ENCODE measurements at places on chromosomes 2 and 18.

DNA sequence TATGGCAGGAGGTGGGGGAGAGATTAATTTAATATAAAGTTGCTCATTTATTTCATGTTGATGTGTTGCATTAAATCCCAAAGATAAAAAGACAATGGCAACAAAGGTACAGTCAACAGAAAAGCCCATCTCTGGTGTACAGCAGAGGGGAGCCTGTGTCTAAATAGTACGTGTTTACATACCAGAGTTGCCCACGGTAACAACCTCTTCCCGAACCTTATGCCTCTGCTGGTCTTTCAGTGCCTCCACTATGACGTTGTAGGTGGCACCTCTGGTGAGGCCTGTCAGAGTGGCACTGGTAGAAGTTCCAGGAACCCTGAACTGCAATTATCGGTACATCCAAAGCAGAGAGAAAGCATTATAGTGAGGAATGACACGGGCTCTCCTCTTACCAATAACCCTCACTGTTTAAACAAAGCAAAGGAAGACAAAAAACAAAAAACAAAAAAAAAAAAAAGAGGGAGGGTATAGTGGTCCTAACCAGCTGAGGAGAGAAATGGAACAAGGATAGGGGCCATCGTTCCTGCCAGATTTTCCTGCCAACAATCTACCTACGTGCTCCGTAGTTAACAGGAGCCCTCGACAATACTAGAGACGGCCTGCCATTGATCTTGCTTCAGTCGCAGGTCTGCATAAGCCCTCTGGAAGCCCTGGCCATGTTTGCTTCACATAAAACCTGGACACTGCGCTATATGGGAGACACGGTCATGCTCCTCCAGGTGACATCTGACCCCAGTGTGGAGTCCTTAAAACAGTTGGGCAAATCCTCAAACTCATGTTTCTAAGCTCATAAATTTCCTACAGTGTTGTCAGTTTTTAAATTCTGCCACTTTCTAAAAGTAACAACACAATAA lies 58.5 kb downstream of the ATIC start:
- no peak for DNase-seq

DNA sequence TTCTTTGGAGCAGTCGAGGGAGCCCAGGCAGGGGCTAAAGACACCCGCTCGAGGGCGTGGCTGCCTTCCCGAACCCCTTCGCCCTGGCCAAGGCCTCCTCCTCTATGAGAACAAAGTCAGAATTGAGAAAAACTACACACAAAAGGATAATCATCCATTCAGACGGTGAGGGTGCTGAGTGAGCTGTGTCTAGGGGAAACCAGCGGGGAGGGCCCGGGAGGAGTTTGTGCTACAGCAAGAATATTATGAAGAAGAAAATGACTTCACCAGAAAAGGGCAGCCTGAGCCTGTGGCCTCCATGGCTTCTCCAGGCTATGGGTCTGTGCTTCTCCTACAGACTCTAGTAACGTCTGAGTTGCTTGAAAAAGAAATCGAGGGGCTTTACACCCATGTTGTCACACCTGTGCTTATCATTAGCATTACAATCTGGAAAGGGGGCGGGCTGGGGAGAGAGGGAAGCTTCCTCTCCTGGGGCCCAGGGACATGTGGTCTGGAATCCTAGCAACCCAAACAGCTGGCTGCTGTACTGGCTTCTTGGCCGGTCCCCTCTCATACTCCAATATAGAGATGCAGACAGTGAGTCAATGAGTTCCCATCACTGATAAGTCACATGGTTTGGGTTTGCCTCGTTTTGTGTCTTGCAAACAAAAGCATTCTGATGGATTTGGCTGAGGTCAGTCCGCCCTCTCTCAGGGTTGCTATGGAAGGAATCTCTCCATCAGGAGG lies 52.0 kb upstream of the ARL4C start:
- DNase-seq = no peak

GRCh38 chr2:206693399-206694137 lies 24.6 kb downstream of the DYTN start:
- DNase-seq = no peak

DNA sequence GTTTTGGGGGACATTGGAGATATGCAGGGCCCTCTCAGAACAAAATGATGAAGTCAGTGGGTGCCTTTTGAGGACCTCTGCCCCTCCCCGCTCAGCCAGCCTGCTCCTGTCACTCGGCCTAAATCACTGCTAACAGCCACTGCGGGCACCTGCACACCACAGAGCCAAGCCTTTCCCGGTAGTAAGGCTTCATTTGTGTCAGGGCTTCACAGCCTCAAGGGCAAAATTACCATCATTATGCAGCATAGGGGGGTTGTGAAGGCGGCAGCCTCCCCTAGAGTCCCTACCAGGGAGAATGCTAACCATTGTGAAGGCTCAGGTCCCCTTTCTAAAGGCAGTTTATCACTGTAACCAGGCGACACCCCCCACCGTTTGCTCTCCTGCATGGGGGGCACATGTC lies 519.8 kb upstream of the MYT1L start:
- DNase-seq = no peak

GRCh38 chr18:12236934-12237832 lies 17.0 kb upstream of the CIDEA start:
- peak; percentile 68 for DNase-seq

- no peak for DNase-seq
Observed at GRCh38 chr18:24600076-24600654, 139.7 kb downstream of the HRH4 start.

DNA sequence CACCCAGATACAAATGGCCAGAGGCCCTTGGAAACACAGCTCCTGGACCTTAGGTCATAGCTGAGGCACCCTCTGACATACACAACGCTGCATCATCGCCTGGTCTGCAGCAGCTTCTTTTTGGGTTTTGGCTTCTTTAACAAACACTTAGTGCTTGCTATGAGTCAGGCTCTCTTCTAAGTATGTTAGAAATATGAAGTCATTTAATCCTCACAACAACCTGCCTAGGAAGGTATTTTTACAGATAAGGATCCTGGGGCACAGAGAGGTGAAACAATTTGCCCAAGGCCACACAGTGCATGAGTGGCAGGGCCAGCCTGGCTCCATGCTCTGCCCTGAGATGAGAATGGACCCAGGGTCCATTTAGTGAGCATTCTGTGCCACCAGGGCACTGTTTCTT lies 96.6 kb downstream of the TMEM17 start:
- DNase-seq = no peak

GRCh38 chr18:49846361-49846662 lies 33.0 kb upstream of the ACAA2 start:
- no peak for DNase-seq

DNA sequence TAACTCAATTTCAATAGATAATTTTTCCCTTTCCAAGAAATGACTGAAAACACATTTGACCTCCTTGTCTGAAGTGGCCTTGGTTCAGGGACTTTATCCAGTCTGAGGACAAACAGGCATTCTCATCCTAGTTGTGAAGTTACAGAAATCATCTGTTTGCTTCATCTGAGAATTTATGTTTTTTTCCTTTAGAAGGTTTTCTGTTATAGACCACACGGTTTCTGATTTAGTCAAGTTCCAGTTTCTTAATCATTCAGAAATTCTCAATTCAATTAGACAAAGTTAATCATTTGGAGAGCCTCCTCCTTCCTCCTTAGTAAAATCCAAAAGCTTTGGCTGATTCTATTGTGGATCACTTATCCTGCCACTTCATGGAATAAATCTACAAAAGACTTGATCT lies 60.9 kb downstream of the ICOS start:
- no peak for DNase-seq

DNA sequence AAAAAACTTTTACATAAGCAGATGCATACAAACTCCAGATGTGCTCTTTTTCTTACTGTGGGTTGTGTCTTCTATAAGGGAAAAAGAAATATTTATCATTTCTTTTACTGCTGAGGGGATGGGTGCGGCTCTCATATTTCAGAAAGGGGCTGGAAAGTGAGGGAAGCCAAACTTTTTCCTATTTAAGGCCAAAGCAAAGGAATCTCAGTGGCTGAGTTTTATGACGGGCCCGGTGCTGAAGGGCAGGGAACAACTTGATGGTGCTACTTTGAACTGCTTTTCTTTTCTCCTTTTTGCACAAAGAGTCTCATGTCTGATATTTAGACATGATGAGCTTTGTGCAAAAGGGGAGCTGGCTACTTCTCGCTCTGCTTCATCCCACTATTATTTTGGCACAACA lies at the start of gene COL3A1:
COL3A1 (plus strand) TSS at position 210 of the 400 bp plus-strand sequence; CDS start at position 327, 117 bp downstream.
- no peak for DNase-seq

DNA sequence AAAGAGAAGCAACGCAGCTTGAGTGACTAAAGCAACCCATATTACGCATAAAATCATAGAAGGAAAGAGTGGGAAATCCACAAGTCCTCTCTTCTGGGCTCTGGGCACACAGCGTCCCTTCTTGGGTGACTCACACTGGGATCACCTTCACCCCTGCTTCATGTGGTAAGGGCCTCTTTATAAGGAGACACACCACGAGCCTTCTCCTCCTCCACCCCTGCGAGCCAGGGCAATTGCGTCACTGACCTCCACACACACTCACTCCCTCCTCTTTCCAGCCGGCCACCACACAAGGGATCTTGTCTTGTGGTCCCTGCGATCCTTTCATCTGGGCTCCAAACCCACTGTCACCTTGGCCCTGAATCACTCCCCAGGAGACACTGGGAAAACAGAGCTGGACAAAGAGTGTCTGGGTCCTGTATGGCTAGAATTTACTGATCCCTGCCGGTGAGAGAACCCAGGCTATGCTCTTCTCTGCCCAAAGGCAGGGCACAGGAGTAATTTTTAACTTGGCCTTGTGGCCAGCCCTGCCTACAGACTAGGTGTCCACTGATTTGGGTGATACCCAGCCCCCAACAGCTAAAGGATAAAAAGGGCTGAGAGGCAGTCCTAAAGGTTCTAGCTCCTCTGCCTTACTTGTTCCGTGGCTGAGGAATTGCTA lies 35.3 kb downstream of the NHEJ1 start:
- DNase-seq = peak; percentile 4

DNA sequence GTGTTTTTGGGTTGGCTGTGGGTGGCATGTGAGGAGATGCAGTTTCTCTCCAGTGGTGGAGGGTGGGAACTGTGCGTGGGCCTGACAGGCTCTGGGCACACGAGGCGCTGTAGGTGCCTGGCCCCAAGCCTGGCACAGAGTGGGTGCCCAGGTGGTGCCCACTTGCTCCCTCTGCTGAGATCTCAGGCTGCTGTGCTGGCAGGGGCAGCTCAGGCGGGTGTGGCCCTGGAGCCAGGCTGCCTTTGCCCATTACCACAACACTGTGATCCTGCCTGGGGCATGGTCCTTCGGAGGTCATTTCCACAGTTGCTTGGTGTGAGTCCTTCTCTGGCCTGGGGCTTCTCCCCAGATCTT lies 20.4 kb downstream of the TSHZ1 start:
- no peak for DNase-seq

GRCh38 chr2:85887566-85888019 lies 1.2 kb downstream of the ST3GAL5 start:
- DNase-seq = peak; percentile 51

GRCh38 chr18:76514573-76514972 lies 19.5 kb upstream of the ZNF516 start:
- DNase-seq = no peak

GRCh38 chr2:229220254-229220653 lies 50.8 kb downstream of the PID1 start:
- no peak for DNase-seq

DNA sequence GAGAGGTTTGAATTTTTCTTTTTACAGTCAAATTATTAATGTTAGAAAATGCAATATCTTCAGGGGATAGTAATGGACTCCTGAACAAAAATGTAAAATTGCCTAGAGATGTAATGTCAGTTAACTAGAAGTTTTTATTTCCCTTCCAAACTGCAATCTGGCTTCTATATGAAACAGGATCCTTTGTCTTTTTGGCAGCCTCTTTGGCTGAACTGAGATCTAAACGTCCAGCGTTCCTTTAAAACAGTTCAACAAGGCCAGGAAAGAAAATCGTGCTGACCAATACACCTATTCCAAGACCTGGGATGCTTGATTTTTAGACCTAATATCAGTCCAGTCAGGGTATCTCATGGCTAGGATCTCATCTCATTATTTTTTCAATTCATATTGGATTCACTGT lies 245.5 kb downstream of the FIGN start:
- DNase-seq = no peak

DNA sequence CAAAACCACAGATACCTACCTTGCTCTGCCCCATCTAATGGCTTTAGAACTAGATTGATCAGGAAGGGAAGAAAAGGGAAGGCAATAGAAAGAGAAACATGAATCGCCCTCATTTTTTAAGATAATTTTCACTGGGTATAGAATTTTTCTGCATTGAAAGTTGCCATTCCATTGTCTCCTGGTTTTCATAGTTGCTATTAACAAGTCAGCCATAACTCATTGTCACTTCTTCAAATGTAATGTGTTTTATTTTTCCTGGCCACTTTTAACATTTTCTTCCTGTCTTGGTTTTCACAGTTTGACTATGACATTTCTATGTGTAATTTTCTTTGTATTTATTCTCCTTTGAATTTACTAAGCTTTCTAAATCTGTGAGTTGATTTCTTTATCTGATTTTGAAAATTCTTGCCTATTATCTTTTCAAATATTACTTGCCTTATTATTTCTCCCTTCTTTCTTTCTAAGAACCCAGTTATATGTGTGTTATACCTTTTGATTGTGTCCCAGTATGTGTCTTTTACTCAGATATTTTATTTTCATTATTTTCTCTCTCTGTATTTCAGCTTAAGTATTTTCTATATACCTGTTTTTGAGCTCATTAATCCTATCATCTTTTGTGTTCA lies 85.5 kb upstream of the GLI2 start:
- DNase-seq = no peak

GRCh38 chr18:52395146-52395852 lies 55.3 kb downstream of the DCC start:
- no peak for DNase-seq

DNA sequence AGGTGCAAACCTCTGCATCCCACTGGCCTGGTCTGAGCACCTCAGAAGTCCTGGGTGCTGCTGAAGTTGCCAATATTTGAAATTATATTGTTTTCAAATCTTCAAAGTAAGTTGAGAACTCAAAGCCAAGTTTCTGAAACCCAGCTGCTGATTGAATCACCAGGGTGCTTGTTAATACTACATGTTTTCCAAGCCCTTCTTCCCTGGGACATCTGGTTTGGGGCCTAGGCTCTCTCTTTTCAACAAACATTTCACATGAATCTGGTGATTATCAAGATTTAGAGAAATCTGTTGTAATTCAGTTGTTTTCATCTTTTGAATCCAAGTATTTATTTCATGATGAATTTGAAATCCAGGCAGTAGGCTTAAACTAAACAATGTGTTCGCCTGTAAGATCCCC lies 24.4 kb downstream of the MLPH start:
- DNase-seq = no peak

GRCh38 chr18:13100942-13101658 lies 109.9 kb downstream of the CEP192 start:
- DNase-seq = no peak

DNA sequence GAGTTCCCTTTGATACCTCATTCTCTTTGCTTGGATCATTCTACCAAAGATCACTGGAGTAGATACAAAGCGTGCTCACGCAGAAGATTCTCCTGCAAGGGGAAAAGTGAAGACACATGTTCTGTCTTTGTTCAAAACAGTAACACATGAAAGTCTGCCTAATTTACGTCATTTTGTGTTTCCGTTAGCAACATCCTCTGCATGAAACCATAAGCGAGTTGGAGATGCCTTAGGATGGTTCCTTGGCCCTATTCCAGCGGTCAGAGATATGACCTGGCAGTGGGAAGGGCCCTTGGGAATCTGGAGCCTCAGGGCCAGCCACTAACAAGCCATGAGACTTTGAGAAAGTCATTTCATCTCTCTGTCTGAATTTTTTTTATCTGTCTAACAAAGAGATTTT lies 180.9 kb upstream of the TWIST2 start:
- DNase-seq = peak; percentile 1

All from T-helper 2 cell treated with Interferon-gamma antibody and Interleukin-4, amounts not matched to agents 5 μg/mL and 100 μg/mL, for 36 hours (primary cell).